ENCODE measurements at places on chromosomes 12 and 14.

DNA sequence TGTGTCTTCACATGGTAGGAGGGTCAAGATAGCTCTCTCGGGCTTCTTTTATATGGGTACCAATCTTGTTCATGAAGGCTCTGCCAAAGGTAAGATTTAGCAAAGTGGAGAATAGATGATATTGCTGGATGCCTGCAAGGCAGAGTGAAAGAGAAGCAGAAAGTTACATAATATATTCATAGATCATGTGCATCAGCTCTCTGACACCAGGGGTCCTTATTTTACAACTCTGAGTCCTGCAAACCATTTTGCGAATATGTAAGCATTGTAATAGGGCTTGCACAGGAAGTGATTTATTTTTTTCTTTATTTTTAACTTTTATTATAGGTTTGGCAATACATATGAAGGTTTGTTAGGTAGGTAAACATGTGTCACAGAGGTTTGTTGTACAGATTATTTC is 31.8 kb downstream of the CRADD start:
- ATAC-seq: no peak

- no peak for ATAC-seq
These were observed 112.0 kb upstream of the TMCC3 start for GRCh38 chr12:94762259-94762942.

DNA sequence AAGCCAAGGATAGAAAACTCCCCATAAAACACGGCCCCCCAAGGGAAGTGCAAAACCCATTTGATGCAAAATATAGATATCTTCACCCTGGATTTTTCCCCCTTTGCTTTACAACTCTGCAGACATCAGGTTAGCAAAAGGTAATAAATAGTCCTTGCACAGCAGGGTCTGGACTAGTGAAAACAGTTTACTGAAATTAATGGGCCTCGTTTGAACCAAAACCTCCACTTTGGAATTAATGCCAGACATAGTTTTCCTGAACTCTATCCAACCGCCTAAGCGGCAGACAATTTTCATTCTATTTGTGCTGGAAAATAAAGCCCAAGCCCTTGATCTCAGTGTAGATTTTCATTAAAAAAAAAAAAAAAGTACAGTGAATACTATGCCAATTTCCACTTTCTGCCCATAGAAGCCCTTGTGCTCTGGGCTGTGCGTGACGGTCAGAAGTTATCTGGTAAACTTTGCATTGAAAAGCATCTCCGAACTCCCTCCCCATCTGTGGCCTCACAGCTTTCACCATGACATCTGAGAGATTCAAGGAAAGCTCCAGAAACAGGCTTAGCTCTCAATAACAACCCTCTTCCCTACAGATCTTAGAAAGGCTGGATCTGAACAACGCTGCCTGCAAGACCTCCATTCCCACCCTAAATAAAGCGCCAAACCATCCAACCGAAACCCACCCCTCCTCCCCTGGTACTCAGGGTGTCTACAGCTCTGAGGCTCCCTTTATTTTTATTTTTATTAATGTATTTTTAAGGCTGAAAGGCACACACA is 11.0 kb upstream of the IRF2BPL start:
- ATAC-seq: no peak

DNA sequence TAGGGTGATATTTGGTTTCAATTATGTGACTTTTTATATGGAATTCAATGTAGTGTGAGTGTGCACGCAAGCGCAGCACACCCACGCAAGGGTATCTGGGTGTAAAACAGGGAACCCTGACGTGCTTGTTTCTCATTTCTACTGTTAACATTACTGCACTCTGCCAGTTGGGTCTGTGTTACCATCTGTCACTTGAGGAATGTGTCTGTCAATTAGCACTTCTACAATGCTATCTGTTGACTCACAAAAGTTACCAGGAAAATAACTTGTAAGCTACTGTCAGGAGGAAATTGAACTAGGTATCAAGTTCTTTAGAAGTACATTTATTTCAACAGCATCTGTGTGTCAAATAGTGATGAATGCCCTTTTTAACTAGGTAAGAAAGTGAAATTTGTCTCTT is 695.5 kb upstream of the LRFN5 start:
- no peak for ATAC-seq

DNA sequence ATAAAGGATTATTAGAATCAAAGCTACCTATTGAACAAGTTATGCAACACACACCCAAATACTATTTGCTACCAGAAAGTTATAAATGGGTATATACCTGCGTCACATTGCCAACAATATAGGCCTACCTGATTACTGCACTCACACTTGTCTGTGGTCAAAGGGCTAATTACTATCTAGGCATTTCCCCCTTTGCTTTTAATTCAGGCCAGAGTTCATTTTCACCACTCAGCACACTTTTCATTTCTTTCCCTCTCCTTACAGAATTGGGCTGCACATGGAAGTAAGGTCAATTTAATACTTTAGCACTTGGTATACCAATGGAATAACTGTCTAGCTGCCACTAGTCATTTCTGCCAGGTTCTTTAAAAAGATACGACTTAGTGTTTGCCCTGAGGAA is 1.7 kb downstream of the SOS2 start:
- no peak for ATAC-seq

- no peak for ATAC-seq
These were observed 35.1 kb downstream of the CCDC85C start for GRCh38 chr14:99568567-99569560.

- no peak for ATAC-seq
These were observed 251.4 kb downstream of the MSRB3 start for GRCh38 chr12:65529771-65530435.

GRCh38 chr14:35390577-35391387 is 13.8 kb downstream of the NFKBIA start:
- ATAC-seq: peak; percentile 81

DNA sequence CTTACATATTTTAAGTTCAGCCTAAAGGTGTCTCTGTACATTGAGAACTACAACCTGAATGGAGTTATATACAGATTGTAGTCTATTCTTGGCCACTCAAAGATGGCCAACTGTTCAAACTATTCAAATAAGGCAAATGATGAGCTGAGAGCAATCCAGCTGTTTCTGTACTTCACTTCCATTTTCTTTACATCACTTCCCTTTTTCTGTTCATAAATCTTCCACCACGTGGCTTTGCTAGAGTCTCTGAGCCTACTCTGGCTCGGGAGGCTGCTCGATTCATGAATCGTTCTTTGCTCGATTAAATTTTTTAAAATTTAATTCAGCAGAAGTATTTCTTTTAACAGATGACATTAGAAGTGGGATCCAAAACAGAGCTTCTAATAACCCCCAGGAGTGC is 879.7 kb downstream of the GALC start:
- ATAC-seq: no peak

Data from activated CD4-positive, CD25-positive, alpha-beta regulatory T cell treated with anti-CD3 and anti-CD28 coated beads, Interleukin-2, amount 50 U/mL, for 24 hours (primary cell).